ENCODE measurements at places on chromosomes 16 and 17.
A peak's percentile ranks its signal among the peaks of the same experiment; 100 is the strongest.

DNA sequence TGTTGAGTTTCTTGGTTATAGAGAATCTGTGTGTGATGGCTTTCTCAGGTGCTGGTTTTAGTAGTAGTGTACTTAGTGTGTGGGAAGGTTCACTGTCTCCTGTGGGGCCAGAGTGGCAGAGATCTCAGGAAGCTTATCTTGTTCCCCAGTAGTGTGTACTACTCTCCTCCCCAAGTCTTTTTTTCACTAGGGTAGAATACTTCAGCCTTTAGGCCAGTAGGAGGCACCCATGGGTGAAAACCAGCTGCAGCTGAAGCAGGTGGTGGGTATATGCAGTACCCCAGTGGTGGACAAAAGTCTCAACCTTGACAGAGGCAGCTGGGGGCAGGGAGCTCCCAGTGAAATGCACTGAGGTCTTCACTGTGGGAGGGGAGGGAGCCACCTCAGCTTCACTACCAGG lies 109.9 kb downstream of the PHKB start:
- DNase-seq: no peak

GRCh38 chr16:89738538-89739317 lies 17.4 kb downstream of the ZNF276 start:
- no peak for DNase-seq

GRCh38 chr17:75633486-75634375 lies 497 bp downstream of the SMIM5 start:
- DNase-seq: no peak

DNA sequence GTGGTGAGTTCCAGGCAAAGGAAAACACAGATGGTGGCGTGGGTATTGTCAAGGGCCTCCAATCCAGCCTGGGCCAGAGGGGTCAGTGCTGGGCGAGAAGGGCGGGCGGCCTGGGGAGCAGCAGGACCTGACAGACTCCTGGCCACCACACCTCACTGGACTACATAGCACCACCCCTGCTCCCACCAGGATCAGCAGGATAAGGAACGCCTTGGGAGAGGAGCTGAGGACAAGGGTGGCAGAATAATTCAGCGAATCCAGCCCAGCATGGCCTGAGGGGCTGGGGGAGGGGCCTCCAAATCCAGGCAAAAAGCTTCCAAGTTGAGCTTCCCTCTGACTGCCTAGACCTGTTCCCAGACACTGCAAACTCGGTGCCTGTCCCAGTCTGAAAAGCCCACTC lies 6.5 kb downstream of the DLX4 start:
- DNase-seq: no peak

DNA sequence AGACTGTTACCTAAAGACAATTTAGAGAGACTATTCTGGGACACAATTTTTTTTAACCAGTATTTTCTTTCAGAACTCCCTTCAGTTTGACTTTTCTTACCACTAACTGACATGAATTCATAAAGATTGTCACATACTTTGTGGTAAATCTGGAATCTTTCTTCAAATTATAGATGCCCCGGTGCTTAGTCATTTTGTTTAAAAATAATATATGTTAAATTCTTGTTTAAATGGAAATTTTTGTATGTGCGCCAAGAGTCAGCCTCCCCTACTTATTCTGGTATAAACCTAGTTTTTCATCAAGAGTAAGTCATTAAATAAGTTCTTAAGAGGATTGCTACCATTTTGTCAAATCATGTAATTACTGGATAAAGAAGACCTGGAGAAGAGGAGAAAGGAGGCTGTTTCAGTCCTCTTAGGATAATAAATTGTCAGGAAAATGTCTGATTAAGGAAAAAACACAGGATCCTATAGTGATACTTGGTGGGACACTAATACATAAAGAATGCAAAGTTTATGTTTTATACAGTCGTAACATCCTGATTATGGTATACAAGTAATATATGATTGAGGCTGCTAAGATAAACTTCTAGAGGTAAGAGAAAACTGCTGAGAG lies 424.4 kb downstream of the PMP22 start:
- no peak for DNase-seq

- DNase-seq: no peak
Measured at GRCh38 chr17:38453951-38454421, 25.7 kb downstream of the ARHGAP23 start.

- no peak for DNase-seq
Measured at GRCh38 chr16:84686707-84687298, 13.0 kb upstream of the USP10 start.

DNA sequence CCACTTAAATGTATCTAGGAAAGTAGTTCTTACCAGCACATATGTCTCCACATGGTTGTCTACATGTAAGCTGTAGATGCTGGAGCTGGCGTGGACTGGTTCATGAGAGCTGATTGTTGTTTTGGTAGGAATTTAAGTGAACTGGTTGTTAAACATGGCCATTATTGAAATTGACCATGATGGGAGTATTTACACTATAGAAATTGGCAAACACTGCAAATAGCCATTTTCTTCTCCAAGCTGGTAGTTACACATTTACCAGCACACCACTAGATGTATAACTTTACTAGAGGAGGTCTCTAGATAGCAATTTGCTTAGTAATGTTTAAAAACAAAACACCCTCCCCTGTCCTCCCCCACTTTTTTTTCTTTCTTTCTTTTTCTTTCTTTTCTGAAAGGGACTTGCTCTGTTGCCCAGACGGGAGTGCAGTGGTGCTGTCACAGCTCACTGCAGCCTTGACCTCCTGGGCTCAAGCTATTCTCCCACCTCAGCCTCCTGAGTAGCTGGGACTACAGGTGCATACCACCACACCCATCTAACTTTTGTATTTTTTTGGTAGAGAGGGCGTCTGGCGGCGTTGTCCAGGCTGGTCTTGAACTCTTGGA lies 24.2 kb downstream of the IGSF6 start:
- no peak for DNase-seq

DNA sequence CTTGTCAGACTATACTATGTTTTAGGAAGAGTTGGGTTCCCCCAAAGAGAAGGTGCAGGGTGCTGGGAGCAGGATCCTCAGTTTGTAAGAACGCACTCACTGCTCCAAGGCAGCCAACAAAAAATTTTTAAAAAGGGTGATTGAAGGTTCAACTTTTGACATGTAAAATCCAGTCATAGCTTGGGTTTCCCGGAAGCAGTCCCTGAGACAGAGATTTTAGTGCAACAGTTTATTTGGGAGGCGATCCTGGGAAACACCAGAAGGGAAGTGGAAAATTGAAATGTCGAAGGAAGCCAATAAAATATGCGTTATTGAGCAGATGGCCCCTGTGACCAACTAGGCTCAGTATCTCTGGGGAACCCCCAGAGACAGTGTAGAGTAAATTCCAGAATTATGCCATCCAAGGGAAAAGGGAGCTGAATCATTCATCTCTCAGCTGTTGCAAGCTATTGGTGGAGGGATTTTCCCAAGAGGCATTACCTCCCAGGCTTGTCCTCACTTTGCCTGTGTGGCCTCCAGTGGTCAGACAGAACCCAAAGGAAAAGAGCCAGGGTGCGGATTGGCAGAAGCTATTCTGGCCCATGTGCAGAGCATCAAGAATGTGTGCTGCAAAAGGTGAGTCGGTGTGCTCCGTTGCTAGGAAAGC lies 72.9 kb downstream of the HS3ST3B1 start:
- no peak for DNase-seq

DNA sequence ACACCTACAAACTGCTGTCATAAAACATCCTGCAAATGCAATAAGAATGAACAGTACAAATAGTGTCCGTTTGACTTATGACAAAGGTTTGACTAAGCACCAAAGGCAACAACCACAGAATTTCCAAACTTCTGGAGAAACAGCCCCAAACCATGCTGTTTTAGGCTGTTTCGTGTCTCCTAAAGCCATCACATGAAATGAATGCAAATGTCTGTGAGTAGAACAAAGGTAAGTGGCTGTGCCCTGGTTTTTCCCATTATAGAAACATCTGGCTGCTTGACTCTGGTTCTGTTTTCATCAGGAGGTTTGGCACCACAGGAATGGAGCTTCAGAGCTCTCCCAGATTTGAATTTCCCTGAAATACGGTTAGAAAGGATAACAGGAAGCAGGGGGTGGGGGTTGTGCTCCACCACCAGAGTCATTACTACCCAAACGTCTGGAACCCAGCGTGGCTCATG lies 4.6 kb upstream of the EMP2 start:
- no peak for DNase-seq

- DNase-seq: no peak
Measured at GRCh38 chr16:83721676-83722075, 86.1 kb upstream of the HSBP1 start.

DNA sequence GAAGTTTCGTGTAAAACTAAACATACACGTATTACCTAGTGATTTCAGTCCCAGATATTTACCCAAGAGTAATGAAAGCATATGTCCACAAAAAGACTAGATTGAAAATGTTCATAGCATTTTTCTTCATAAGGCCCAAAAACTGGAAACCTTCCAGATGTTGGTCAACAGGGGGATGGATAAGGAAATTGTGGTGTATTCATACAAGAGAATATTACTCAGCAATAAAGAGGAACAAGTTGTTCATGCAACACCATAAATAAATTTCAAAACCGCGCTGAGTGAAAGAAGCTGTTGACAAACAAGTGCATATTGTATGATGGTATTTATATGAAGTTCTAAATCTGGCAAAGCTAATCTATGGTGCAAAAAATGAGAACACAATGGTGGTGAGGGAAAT lies 54.1 kb upstream of the NFAT5 start:
- DNase-seq: no peak

GRCh38 chr16:21275529-21275928 lies 2.6 kb downstream of the CRYM start:
- DNase-seq: no peak

DNA sequence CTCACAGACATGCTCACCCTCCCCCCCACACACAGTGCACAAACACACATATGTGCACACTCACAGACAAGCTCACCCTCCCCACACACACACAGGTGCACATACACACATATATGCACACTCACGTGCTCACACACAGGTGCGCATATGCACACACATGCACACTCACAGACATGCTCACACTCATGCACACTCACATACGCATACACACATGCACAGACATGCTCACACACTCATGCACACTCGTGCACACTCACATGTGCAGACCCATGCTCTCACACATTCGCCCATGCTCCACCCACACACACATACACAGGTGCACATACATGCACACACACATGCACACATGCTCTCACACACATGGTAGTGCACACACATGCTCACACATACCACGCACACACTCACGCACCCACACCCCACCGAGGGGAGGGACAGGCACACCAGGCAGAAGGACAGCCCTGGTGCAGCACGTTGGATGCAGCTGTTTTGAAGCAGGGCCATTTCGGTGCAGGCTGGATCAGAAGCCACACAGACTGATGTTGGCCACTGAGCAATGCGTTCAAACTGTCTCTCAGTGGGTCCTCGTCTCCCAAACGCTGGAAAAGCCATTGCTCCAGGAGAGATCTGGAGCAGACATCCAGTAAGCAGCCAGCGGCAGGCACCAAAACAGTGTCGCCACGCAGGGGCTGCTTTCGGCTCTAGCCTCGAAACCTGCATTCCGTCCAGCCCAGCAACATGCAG lies 86.2 kb upstream of the ZNF469 start:
- DNase-seq: no peak

DNA sequence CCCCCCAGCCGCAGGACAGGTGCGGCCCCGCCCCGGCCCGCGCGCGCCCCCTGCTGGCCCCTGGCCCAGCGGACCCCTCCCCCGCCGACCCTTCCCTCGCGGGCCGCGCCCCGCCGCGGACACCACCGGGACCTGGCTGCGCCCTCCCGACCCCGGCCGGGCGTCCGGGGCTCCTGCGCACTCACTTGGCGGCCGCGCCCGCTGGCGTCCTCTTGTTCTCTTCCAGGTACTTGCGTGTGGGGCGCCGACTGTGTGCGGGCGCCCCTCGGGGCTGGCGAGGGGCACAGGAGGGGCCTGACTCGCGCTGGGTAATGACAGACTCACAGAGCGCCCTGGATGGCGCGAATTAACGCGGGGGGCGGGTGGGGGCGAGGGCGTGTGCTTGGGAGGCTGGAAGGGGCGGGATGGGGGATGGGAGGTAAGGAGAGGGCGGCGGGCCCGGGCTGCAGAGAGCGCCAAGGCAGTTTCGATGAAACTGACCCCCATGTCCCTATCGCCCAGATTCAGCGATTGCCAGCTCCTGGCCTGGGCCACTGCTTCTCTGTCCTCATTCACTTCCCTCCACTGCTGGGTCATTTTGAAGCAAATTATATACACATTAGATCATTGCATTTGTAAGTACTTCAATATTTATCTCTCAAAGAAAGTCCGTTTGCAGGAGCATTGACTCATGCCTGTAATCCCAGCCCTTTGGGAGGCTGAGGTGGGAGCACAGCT lies 445 bp upstream of the DBNDD1 start:
- DNase-seq: peak; percentile 73

GRCh38 chr16:50276801-50277555 lies 10.6 kb downstream of the ADCY7 start:
- DNase-seq: no peak

DNA sequence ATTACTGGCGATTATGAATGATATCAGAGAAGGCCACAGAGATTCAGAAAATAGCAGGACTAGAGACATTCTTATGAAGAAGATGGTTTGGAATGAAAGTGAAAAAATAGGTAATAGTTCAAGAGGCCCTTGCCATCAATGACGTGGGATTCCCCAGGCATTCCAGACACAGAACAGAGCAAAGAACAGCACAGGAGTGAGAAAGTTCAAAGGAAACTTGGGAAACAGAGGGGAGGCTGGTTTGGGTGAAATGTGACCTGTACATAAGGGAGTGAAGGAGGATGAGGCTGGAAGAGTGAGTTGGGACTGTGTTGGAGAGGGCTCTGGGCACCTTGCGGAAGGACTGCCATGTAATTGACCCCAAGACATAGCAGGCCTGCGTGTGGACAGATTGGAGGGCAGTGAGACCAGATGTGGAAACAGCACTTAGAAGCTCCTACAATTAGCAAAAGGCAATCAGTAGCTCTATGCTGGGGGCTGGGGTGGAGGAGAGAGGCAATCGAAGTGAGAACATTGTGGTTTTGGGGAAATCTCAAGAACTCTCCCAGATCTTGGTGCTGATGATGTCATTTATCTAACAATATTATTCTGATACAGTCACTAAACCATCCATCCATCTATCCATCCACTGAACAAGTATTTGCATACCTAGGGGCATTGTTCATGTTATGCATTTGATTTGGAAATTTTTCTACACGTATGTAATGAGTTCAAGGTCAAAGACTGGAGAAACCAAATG lies 365.3 kb upstream of the ZFHX3 start:
- no peak for DNase-seq

DNA sequence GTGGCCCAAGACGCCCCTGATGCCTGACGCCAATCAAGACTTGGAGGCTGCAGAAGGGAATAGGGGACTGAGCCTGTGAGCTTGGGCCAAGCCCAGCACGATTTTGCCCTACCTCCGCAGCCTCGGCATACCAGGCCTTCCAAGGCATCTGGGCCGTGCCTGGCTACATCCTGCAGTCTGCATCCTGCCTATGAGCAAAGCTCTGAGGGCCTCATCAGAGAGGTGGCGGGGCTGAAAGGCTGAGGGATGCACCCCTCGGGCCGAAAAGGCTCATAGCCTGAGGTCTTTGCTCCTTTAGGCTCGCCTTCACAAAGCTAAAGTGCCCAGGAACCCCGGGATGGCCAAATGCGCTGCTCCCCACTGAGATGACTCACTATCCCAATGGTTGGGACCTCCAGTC lies 2.5 kb downstream of the SEZ6 start:
- no peak for DNase-seq

- no peak for DNase-seq
Measured at GRCh38 chr17:62705778-62706597, 78.5 kb downstream of the MRC2 start.

- DNase-seq: no peak
Measured at GRCh38 chr16:86256995-86257394, 253.3 kb upstream of the FOXF1 start.

- DNase-seq: no peak
Measured at GRCh38 chr17:50561746-50562141, 1.2 kb downstream of the CACNA1G start.

- DNase-seq: no peak
Measured at GRCh38 chr16:57956270-57956808, 14.6 kb downstream of the CNGB1 start.
